ENCODE measurements at places on chromosomes 12 and 14. TPM values are rescaled to one million over a fixed set of nuclear protein-coding genes. Genes with fewer than 3 reads are reported as not detected.

DNA sequence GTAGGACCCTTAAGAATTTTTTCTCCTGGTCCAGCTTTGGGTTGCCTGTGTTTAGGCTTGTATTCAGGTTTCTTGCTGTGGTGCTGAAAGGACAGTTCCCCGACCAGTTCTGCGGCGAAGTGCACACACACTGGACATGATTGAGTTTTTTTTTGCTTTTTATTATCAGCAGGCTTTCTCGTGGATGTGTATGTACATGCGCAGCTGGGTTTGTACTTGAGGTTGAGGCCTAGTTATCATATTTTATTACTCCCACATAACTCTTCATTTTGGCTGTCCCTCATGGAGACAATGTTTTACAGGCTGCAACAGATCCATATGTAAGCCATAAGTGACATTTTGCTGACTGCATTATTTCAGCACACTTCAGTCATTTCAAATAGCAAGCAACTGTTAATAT lies 2.5 kb downstream of the SCN8A start:
- H3K4me3 ChIP-seq: no peak overlapping the region
- H3K27ac ChIP-seq: no peak overlapping the region
- no peaks in the 10 kb centered on the region for H3K36me3 ChIP-seq

GRCh38 chr12:6158749-6159148 lies 34.3 kb upstream of the VWF start:
- H3K36me3 ChIP-seq: no peaks in the 10 kb centered on the region
- no peaks in the 10 kb centered on the region for H3K4me1 ChIP-seq
- no peaks in the 10 kb centered on the region for H3K27me3 ChIP-seq
- no peak overlapping the region for H3K27ac ChIP-seq

The B4GALNT1 gene
- not detected for total RNA-seq

GRCh38 chr12:100967189-100967588 lies 172.6 kb downstream of the ANO4 start:
- H3K36me3 ChIP-seq: no peaks in the 10 kb centered on the region
- H3K27me3 ChIP-seq: no peaks in the 10 kb centered on the region
- DNase-seq: no peak
- H3K4me1 ChIP-seq: no peaks in the 10 kb centered on the region

The KCNJ8 gene
- total RNA-seq: not detected

The PRB2 gene
- total RNA-seq: not detected

GRCh38 chr12:18430425-18431048 lies 169.2 kb downstream of the PIK3C2G start:
- H3K27ac ChIP-seq: no peak overlapping the region
- no peak for DNase-seq
- no peaks in the 10 kb centered on the region for H3K4me1 ChIP-seq
- H3K36me3 ChIP-seq: no peaks in the 10 kb centered on the region
- H3K27me3 ChIP-seq: no peaks in the 10 kb centered on the region
- no peak overlapping the region for H3K4me3 ChIP-seq

DNA sequence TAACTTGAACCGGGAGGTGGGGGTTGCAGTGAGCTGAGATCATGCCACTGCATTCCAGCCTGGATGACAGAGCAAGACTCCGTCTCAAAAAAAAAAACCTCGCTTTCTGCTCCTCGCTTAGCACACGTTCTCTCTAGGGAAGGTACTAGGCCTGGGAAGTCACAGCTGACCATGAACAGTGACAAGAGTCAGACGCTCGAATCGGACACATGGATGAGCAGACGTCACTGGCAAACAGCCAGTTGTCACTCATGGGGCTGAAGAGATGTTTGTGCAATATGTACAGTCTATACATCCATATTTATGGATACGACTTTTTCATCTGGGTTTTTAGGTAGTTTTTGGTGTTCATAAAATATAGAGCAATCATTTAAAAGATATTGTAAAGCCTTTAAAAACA lies 19.4 kb downstream of the TCHP start:
- H3K27ac ChIP-seq: no peak overlapping the region
- H3K4me3 ChIP-seq: no peak overlapping the region
- H3K4me1 ChIP-seq: no peaks in the 10 kb centered on the region
- H3K36me3 ChIP-seq: peaks cover 13% of the 10 kb centered on the region
- DNase-seq: no peak
- H3K27me3 ChIP-seq: no peaks in the 10 kb centered on the region

The SERPINA5 gene
- total RNA-seq: not detected

GRCh38 chr14:53209370-53209769 lies 56.2 kb upstream of the DDHD1 start:
- no peak overlapping the region for H3K27ac ChIP-seq
- H3K36me3 ChIP-seq: no peaks in the 10 kb centered on the region
- no peak for DNase-seq
- no peak overlapping the region for H3K4me3 ChIP-seq

The NYNRIN gene
- total RNA-seq: 0.11 TPM

DNA sequence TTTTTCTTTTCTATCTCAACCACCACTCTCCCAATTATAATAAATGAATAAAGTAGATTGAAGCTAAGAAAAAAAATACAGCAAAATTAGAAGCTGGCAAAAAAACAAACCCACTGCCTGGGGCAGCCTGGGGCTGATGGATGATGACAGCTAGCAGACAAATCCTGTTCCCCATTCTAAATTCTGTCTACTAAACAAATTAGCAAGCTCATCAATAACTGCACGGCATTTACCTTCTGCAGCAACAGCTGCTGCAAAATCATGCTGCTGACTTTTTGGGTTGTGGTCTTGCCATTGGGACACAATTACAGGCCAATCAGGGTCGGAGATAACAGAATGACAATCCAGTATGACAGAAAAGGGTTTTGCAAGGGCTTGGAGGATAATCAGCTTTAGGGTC lies 443.6 kb upstream of the SOX5 start:
- DNase-seq: no peak
- H3K27ac ChIP-seq: no peak overlapping the region
- no peaks in the 10 kb centered on the region for H3K27me3 ChIP-seq
- H3K4me3 ChIP-seq: no peak overlapping the region
- H3K36me3 ChIP-seq: no peaks in the 10 kb centered on the region

DNA sequence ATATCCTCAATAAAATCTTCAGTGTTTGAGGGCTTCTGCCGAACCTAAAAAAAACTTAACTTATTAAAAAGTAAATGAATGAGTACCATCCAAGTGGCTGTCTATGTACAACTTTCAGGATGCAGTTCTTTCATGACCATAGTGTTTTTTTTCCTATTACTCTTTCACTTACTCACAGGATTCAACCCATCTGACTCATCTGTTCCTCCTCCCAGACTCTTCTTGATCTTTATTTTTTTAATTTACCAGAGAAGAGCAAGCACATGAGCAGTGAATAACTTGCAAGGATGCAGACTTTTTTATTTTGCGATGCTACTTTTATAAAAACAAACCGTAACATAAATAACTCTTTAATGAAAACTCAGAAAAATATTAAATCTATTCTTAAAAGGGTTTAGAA lies 24.5 kb downstream of the RECQL start:
- H3K27ac ChIP-seq: no peak overlapping the region
- no peaks in the 10 kb centered on the region for H3K4me1 ChIP-seq
- no peak for DNase-seq

DNA sequence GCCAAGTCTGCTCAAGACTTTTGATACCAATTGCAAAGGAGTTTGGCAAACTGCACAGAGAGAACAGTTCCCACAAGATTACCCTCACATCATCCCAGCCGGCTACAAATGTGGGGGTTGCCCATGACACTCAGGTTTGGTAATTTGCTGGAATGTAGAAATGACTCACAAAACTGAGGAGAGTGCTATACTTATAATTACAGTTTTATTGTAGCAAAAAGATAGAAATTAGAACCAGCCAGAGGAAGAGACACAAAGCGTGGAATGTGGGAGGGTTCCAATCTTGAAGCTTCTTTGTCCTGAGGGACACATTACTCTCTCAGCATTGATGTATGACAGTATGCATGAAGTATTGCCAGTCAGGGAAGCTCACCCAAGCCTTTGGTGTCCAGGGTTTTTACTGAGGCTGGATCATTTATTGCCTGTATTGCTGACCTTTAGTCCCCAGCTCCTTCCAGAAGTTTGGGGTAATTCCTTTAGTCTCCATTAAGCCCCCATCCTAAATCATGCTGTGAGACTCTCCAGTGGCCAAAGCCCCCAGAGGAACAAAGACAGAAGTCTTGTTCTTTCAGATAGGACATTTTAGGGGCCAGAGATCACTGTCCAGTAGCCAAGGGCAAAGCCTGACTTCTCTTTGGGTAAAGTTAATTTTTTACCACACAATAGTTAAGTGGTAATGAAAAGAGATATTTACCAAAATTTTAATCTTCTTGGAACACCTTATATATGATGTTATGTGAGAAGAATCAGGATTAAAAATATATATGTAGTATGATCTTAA lies 9.9 kb downstream of the TBK1 start:
- no peak overlapping the region for H3K27ac ChIP-seq
- H3K4me1 ChIP-seq: peaks cover 15% of the 10 kb centered on the region
- no peak for DNase-seq
- H3K27me3 ChIP-seq: no peaks in the 10 kb centered on the region
- no peaks in the 10 kb centered on the region for H3K36me3 ChIP-seq
- no peak overlapping the region for H3K4me3 ChIP-seq

The PPP1R36 gene
- total RNA-seq: 0.31 TPM

- H3K36me3 ChIP-seq: no peaks in the 10 kb centered on the region
- no peak overlapping the region for H3K27ac ChIP-seq
- no peaks in the 10 kb centered on the region for H3K4me1 ChIP-seq
- no peak overlapping the region for H3K4me3 ChIP-seq
- DNase-seq: no peak
Observed at GRCh38 chr12:129651951-129652350, 251.9 kb downstream of the TMEM132D start.

The ARHGAP9 gene
- 355 TPM for total RNA-seq

- H3K27me3 ChIP-seq: no peaks in the 10 kb centered on the region
- no peak overlapping the region for H3K4me3 ChIP-seq
- no peaks in the 10 kb centered on the region for H3K4me1 ChIP-seq
- no peak overlapping the region for H3K27ac ChIP-seq
- DNase-seq: no peak
- H3K36me3 ChIP-seq: no peaks in the 10 kb centered on the region
Observed at GRCh38 chr12:80551897-80552296, 107.9 kb downstream of the PTPRQ start.

The FAM181A gene
- total RNA-seq: not detected

The VASH1 gene
- 6.5 TPM for total RNA-seq

DNA sequence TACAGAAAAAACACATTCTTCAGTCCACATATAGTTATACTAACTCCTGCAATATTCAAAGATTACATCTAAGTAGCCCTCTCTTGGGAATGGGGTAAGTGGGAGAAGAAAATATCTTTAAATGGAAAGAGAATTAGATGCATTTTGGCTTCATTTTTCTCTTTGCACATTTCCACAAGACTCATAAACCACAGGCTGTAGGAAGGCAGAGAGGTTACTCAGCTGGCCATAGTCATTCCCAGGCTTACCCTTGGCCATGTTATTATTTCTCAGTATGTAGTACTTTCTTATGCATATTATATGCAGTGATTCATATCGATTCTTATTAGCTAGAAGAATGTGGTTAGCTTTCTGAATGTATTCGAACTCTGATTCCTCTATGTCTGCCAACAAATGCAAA lies 92.2 kb downstream of the PTPRR start:
- H3K4me1 ChIP-seq: no peaks in the 10 kb centered on the region
- H3K36me3 ChIP-seq: no peaks in the 10 kb centered on the region
- H3K4me3 ChIP-seq: no peak overlapping the region
- H3K27ac ChIP-seq: no peak overlapping the region

- no peaks in the 10 kb centered on the region for H3K36me3 ChIP-seq
- DNase-seq: no peak
- no peak overlapping the region for H3K27ac ChIP-seq
- H3K27me3 ChIP-seq: no peaks in the 10 kb centered on the region
- H3K4me3 ChIP-seq: no peak overlapping the region
Observed at GRCh38 chr12:62761658-62762057, 173.3 kb downstream of the PPM1H start.
